ENCODE measurements at places on chromosomes 7 and 10.

GRCh38 chr10:24269476-24269875 lies 60.5 kb downstream of the KIAA1217 start:
- DNase-seq: no peak

- DNase-seq: peak; percentile 23
These were observed 9.6 kb upstream of the AGR3 start for GRCh38 chr7:16891338-16891737.

DNA sequence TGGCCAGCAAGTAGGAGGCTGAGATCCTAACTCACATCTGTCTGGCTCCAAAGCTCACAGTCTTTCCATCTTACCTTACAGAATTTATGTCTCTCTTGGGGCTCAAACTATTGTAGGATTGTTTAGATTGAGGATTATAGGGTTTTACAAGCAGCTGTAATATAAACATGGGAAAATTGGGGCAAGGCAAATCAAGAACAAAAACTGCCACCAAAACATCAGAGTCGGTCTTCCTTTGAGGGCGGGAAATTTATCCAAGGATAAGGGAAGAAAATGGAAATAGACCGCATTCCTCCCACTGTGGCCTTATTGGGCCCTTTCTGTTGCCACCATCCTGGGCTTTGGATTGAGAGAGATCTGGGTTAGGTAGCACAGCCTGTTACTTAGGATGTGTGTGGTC lies 22.5 kb downstream of the RBM20 start:
- no peak for DNase-seq

- DNase-seq: no peak
These were observed 26.2 kb upstream of the LIMK1 start for GRCh38 chr7:74057216-74057925.

- no peak for DNase-seq
These were observed 39.8 kb downstream of the SLC37A3 start for GRCh38 chr7:140358412-140359051.

DNA sequence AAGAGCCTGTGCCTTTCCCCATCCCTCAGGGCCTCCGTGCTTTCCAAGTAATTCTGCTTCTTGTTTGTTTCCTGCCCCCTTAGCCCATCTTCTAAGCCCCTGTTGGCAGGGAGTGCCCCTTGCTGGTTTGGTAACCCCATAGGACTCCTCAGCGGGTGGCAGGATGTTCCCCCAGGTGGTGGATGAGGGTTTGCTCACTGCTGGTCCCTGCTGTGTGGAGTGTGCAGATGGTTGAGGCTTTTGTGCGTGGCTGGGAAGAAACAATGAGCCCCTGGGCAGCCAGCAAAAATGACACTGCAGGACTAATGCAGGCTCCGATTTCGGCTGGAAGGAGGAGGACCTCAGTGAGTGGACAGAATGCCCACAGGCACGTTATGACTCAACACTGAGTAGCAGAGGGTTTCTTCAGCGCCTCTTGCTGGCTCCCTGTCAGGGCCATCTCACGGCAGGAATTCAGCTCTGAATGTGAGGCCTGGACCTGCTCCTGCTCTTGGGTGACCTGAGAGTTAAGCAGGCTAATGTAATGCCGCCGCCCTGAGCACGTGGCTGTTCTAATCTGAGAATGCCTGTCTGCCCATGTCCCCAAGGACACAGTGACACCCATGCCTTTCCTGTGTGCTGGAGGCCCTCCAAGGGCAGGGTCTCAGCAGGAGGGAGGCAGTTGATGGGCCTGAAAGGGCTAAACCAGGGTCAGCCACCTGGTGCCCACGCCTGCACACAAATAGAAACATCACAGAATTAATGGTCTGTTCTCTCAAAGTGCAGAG lies 16.6 kb downstream of the BAG3 start:
- DNase-seq: peak; percentile 50

GRCh38 chr10:127853868-127854768 lies 38.6 kb downstream of the CLRN3 start:
- peak; percentile 1 for DNase-seq

DNA sequence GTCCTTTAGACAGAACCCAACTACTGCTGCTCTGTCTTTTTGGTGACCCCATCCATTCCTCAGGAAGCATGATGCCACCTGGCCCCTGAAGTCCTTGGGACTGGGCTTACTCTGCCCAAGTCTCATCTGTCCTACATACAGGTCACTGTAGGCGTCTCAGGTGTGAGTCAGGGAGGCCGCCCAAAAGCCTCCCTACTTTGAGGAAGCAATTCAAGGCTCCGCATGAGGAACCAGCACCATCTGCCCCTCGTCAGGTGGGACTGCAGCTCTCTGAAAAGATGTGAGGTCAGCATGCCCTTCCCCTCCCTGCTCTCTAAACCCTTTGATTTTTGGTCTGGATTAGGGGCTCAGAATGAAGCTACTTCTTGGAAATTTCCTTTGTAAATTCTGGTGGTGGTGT lies 354.8 kb downstream of the CXCL12 start:
- no peak for DNase-seq

DNA sequence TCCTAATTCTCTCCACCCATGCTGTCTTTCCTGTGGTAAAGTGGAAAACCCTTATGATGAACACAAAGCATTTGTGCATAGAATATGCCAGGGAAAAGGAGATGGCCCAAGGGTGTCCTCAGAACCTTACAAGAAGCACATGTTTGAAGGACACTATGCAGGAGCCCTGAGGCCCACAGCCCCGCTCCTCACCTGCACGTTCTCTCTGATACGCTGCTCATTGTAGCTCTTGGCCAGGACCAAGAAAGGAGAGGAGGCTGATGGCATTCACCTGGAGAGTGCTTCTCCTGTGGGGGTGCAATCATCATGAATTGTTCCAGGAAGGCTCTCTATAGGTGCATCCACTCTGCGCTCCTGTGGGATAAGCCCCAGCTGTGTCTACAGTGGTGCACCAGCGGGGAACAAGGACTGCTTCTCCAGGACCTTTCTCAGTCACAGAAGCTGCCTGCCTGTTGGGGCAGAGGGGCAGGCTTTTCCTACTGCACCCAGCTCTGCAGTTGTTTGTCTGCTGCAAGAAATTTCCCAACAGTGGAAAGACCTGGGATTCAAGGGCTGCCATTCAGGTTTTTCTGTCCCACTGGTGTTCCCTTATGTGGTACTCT lies 19.9 kb downstream of the AKR1C2 start:
- no peak for DNase-seq

- no peak for DNase-seq
These were observed 409.0 kb downstream of the CDC14C start for GRCh38 chr7:49333180-49333881.

DNA sequence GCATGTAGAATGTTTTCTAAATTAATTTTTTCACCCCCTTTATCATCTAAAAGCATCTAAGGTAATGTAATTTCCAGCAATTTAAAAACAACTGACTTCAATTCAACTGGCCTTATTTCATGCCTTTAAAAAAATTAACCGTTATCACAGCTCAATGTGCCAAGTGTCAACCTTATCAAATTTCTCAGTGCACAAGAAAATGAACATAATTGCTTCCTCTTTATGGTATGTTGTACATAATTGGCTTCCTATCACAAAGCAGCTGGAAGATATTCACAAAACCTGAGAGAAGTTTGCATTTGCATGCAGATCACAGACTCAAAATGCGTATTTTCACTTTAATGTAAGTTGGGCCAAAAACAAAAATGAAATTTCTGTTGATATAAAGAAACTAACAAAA lies 966.4 kb downstream of the GRM8 start:
- no peak for DNase-seq

GRCh38 chr7:80749270-80749669 lies 110.8 kb downstream of the CD36 start:
- DNase-seq: no peak

- no peak for DNase-seq
These were observed 51.5 kb downstream of the RBM17 start for GRCh38 chr10:6140141-6140841.

GRCh38 chr10:6916601-6917000 lies 336.5 kb upstream of the PRKCQ start:
- DNase-seq: no peak

DNA sequence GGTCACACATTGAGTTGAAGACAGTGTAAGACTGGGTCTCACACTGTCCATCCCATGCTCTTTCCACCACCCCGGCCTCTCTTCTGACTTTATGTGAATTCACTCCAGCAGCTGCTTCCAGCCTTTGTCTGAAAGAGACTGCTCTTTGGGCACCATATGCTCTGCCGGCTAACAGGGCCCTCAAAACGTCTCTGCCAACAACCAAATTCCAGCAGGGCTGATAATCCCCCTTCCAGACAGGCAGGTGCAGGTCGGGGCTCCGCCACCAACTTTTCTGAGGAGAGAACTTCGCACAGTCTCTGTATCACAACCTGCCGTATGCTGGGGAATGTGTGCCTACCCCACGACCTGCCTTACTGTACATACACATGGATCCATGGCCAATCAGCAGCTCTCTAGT lies 64.3 kb downstream of the PLXNA4 start:
- DNase-seq: no peak

GRCh38 chr7:53604201-53604600 lies 568.8 kb downstream of the POM121L12 start:
- DNase-seq: no peak

DNA sequence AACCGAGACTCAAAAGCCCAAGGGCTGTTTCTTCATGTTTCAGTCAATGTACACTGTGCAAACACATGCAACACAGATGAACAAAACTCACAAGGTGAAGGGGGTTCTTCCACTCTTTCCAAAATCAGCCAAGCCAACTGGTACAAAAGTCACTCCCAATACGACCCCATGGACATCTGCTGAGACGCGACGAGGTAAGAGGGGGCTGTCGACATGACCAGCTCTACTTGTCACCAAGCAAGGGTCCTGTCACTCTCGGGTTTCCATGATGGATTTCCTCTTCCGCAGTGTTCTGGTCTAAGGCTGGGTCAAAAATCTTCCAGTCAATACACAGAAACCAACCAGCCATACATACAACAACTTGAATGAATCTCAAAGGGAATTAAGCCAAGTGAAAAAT lies 37.8 kb downstream of the CTBP2 start:
- DNase-seq: no peak

DNA sequence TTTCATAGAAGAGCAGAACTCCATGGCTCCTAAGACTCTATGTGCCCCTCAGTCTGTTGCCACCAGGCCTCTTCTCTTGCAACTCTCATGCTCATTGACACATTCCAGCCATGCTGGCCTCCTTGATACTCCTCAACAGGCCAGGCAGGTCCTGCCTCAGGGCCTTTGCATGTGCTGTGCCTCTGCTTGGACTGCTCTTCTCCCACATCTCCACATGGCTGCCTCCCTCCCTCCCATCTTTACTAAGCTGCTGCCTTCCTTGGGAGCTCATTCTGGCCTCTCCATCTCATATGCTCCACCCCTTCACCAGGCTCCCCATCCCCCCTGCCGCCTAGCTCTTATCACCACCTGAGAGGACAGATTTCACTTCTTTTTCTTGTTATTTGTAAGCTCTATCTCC lies 103.8 kb upstream of the GPR26 start:
- no peak for DNase-seq

GRCh38 chr7:103843689-103844480 lies 145.6 kb downstream of the RELN start:
- no peak for DNase-seq

DNA sequence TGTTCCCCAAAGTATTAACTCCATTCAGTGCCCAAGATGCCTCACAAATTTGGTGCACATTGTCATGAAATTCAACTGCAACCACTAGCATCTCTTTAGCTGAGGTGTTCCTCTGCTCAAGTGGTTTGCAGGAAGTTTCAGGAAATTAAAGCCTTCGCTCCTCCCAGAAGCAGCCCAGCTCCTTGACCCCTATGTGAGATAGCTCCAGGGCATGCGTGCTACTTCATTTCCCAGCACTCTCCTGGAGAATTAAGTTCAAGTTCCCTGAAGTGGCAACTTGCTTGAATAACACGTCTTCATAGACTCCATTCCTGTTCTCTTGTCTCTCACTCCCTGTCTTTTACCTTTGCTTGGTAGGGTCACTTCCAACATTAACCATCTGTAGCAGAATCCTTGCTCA lies 750.3 kb downstream of the REEP3 start:
- DNase-seq: no peak

DNA sequence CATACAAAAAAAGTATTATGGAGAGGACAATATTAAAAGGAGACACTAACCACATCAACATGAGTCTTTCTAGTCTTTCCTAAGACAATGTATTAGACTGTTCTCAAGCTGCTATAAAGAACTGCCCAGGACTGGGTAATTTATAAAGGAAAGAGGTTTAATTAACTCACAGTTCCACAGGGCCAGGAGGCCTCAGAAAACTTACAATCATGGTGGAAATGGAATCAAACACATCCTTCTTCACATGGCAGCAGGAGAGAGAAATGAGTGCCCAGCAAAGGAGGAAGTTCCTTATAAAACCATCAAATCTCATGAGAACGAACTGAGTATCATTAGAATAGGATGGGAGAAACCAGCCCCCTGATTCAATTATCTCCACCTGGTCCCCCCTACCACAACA lies 25.7 kb downstream of the CACNA2D1 start:
- no peak for DNase-seq

DNA sequence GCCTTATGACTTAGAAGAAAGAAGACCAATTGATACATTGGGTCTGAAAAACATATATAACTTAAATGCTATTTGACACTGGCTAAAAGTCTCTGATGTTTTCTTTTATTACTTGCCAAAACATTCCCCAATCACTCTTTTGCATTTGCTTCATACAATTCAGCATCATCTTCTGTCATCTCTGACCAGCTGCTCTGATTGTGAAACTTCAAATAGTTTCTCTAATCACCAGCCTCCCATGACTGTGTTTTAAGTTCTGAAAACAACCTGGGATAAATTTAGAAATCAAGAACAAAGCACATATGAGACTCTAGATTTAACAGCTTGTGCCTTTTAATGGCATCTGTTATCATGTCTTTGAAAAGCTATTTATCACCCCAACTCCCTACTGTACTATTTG lies 208.4 kb upstream of the KCND2 start:
- no peak for DNase-seq

GRCh38 chr10:33115738-33116719 lies 158.0 kb upstream of the ITGB1 start:
- peak; percentile 82 for DNase-seq

DNA sequence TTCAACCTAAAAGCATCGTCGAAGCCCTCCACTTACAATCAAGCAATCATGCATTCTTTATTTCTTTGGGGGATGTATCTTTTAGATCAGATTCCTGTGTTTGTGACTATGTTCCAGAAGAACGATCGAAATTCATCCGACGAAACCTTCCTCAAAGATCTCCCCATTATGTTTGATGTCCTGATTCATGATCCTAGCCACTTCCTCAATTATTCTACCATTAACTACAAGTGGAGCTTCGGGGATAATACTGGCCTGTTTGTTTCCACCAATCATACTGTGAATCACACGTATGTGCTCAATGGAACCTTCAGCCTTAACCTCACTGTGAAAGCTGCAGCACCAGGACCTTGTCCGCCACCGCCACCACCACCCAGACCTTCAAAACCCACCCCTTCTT lies 13.8 kb downstream of the GPNMB start:
- no peak for DNase-seq
